Stimulated activated CD4-positive, alpha-beta T cell treated with anti-CD3 and anti-CD28 coated beads, TNF-alpha, amount 100 ng/mL, for 1 hour (primary cell): ENCODE measurements at places on chromosomes 2 and 18.

DNA sequence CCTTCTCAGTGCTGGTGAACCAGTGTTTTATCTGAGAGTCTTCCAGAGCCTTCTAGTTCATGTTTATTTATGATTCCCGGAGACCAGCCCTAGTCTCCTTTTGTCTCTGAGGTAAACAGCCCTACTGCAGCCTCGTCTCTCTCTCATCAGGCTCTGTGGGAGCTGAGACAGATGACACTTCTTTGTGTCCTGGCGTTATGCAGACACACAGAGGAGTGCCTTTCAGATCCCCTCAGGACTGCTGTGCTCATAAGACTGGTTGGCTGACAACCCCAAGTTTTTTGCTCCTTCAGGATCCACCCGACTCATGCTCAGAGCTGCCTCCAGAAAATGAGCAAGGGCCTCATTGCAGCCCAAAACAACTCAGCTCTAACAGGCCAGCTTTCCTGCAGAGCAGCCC lies 523.8 kb upstream of the SPHKAP start:
- no peak for DNase-seq

- no peak for DNase-seq
These were observed 8.8 kb downstream of the DHX57 start for GRCh38 chr2:38866773-38867443.

GRCh38 chr2:42876326-42876751 lies 84.0 kb upstream of the HAAO start:
- DNase-seq, result no peak

GRCh38 chr2:206616151-206616550 lies 26.1 kb upstream of the FAM237A start:
- DNase-seq, result no peak

DNA sequence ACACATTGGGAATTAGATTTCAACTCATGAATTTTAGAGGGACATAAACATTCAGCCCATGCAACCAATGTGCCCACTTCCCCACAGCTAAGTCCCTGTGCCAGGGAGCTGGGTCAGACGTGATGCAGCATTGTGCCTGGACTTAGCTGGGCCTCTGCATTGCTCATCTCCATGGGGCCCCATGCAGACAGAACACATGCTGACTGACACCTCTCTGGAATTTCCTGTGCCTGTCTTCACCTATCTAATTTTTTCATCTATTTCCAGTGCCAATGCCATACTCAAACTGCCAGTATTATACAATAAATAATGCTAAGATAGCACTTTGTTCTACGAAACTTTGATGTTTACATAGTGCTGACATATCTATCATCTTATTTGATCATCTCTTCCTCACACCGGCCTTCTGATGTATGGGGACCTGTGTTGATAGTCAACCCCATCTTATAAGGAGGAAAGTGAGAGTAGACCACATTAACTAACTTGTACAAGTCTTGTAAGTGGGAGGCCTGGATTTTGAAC lies 92.2 kb downstream of the CDC42EP3 start:
- no peak for DNase-seq

DNA sequence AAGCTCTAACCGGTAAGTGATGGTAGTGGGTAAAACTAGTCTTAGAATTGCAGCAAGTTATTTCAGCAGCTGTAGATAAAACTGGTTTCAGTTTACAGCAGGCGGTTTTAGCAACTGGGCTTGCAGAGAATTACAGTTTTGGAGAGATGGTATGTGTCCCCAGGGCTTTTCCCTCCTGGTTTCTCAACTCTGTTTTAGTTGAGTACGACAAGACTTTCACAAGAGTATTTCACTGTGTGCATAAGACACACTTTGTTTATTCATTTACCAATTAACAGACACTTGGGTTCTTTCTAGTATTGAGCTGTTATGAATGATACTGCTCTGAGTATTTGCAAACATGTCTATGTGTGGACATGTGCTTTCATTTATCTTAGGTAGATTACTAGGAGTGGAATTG lies 65.6 kb upstream of the RFX8 start:
- DNase-seq, result no peak

DNA sequence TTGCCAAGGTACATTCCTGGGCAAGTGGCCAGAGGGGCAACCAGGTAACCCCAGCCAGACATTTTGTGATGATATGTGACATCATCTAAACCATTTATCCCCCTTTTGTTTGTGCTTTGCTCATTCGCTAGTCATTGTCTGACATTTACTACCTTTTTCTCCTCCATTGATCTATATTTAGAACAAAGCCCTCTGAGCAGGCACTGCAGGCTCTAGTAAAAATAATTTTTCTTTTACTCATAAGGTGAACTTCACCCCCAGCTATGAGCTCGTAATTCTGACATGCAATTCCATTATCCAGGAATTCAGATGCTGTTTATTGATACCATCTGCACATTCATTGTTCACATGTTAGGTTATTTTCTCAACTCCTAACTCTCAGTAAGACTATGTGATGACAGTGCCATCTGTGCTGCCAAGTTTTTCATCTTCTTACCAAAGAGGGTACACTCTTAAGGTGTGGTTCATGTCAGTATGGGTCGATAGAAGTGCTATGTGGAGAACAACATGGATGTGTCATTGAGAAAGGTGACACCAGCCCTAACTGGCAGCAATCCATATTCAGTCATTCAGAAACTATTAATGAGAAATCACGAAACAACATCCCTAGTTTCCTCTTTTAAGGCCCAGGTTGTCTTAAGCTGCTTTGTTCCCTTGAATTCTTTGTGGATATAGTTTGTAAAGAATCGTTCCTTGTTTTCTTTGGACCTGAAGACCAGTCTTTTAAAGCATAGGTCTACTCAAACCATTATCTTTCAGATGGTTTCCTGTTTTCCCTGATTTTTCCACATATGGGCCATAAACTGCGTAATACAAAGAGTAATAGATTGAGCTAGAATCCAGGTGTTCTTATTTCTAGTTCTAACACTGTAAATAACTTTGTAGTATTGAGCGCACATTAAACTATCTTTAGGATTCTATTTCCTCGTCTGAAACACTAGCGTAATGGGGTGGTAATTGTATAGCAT lies 978.1 kb upstream of the CDH2 start:
- no peak for DNase-seq

DNA sequence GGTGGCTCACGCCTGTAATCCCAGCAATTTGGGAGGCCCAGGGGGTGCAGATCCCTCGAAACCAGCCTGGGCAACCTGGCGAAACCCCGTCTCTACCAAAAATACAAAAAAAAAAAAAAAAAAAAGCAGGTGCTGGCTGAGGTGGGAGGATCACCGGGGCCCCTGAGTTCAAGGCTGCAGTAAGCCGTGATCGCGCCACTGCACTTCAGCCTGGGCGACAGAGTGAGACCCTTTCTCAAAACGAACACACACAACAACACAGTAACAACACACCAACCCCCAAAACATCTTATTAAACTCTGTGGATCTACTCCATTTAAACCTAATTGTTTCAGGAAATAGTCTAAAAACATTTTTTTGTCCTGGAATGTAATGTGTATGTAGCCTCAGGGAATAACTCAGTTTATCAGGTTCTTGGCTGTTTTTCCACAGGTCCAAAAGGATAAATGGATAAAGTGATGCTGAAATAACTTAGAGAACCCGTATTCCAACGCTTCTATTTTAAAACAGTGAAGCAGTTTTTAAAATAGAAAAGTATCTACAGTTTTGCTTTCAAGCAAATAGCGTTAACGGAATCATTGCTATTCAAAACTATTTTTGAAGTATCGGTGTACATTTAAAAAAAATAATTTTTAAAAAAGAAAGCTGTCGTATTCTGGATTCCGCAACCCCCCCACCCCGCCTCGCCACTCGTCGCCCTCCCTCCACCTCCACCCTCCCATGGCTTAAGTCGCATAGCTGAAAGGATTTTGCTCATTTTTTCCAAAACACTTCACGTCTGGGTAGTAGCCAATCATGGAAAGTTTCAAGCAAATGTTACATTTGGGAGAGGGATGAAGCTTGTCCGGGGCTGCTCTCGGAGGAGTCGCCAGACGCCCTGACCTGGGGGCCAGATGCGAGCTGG lies 895 bp upstream of the GLS start:
- DNase-seq, result peak; percentile 17

DNA sequence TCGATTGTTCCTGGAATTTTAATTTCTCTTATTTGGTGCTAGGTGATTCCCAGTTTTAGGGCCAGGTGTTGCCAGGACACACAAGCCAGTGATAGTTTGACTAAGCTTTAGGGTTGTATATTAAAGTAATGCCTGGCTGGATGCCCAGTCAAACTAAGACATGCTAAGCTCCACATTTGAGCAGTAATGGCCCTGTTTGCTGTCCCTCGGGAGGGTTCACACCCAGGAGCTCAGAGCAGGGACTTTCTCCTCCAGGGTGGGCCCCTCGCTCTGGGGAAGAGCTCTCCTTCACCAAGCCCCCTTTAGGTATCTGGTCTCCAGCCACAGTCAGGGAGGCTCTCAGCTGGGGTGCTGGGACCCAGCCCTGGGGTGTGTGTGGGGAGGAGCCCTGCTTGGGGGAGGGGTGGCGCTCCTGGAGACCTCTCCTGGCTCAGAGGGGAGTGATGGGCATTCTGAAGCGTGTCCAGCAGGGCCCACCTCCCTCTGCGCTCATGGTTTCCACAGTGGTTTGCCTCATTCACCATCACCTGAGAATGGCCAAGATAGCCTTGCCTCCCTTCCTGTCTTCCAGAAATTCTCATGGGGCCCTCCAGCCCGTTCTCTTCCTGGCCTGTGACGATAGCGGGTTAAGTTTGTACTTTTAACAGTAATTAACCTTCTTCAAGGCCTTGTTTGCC lies 31.7 kb downstream of the INPP4A start:
- DNase-seq, result no peak

GRCh38 chr2:37084797-37085196 lies 479 bp downstream of the GPATCH11 start:
- DNase-seq, result no peak

- DNase-seq, result no peak
These were observed 30.5 kb downstream of the DNMT3A start for GRCh38 chr2:25310965-25311864.

GRCh38 chr2:160335441-160335840 lies 135.4 kb upstream of the ITGB6 start:
- no peak for DNase-seq
